ENCODE measurements at places on chromosomes 5 and 9. TPM values are rescaled to one million over a fixed set of nuclear protein-coding genes. Genes with fewer than 3 reads are reported as not detected.

Gene LHX6
- under 0.01 TPM for total RNA-seq

Gene NRG2
- 0.18 TPM for total RNA-seq

Gene GFPT2
- total RNA-seq: 20.8 TPM

Gene CRHBP
- total RNA-seq: not detected

Gene SPINK6
- total RNA-seq: not detected

Gene LCN15
- not detected for total RNA-seq

Gene RXFP3
- not detected for total RNA-seq

Gene PRUNE2
- total RNA-seq: 1.4 TPM

Gene PRR16
- 10.6 TPM for total RNA-seq

Gene MRPL50
- total RNA-seq: 11.1 TPM

Gene IL17B
- 0.28 TPM for total RNA-seq

Gene DMRT2
- total RNA-seq: not detected

Gene GCNT1
- 46.6 TPM for total RNA-seq

Gene SNCAIP
- total RNA-seq: 22.5 TPM

Gene NME5
- under 0.01 TPM for total RNA-seq

Gene SLC1A3
- total RNA-seq: 1.3 TPM

Gene SLC46A2
- not detected for total RNA-seq

Gene LCN10
- total RNA-seq: not detected

Gene SPINK4
- not detected for total RNA-seq

Gene IFNE
- 1.8 TPM for total RNA-seq

Gene CCL21
- total RNA-seq: not detected

Gene ADRB2
- 3.4 TPM for total RNA-seq

Gene MAT2B
- total RNA-seq: 107 TPM

Gene BHMT2
- total RNA-seq: 0.56 TPM

Measured in IMR-90 (cell line).